ENCODE measurements at places on chromosomes 5 and 9.

GRCh38 chr5:99058466-99058865 lies 129.7 kb upstream of the CHD1 start:
- H3K27me3 ChIP-seq = no peaks in the 10 kb centered on the region
- H3K4me3 ChIP-seq = no peak overlapping the region
- peaks cover 22% of the 10 kb centered on the region for H3K4me1 ChIP-seq

- no peaks in the 10 kb centered on the region for H3K4me1 ChIP-seq
- H3K36me3 ChIP-seq = no peaks in the 10 kb centered on the region
- H3K27me3 ChIP-seq = peaks cover 89% of the 10 kb centered on the region
- no peak overlapping the region for H3K4me3 ChIP-seq
- H3K27ac ChIP-seq = no peak overlapping the region
These were observed 29.6 kb downstream of the PAX5 start for GRCh38 chr9:37004424-37004935.

GRCh38 chr5:170597872-170598271 lies 94.1 kb downstream of the KCNIP1 start:
- no peak for DNase-seq
- H3K36me3 ChIP-seq = no peaks in the 10 kb centered on the region
- H3K4me1 ChIP-seq = peaks cover 14% of the 10 kb centered on the region
- no peak overlapping the region for H3K4me3 ChIP-seq
- H3K27me3 ChIP-seq = peaks cover 14% of the 10 kb centered on the region

GRCh38 chr9:135920256-135920930 lies 13.0 kb upstream of the CAMSAP1 start:
- no peaks in the 10 kb centered on the region for H3K27me3 ChIP-seq
- H3K36me3 ChIP-seq = peaks cover 8% of the 10 kb centered on the region
- no peaks in the 10 kb centered on the region for H3K4me1 ChIP-seq
- no peak for DNase-seq
- H3K4me3 ChIP-seq = no peak overlapping the region

GRCh38 chr9:76644171-76644570 lies 120.1 kb upstream of the PCA3 start:
- H3K36me3 ChIP-seq = no peaks in the 10 kb centered on the region
- DNase-seq = no peak
- no peak overlapping the region for H3K27ac ChIP-seq
- no peak overlapping the region for H3K4me3 ChIP-seq
- H3K27me3 ChIP-seq = no peaks in the 10 kb centered on the region
- H3K4me1 ChIP-seq = peaks cover 3% of the 10 kb centered on the region

DNA sequence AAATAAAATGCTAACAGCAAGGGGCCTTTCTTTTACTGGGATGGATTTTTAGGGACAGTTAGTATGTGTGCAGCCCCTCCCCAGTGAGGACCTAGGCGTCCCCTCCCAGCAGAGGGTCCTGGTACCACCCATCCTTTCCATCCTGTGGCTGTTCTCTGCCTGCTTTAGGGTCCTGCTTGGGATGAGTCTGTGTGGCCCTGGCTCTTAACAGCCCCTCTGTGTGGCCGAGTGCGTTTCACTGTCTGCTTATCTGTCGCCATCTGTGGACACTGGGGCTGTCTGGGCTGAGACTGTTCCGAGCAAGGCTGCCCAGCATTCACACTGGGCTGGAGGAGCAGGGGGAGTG lies 17.0 kb downstream of the WNK2 start:
- no peak for DNase-seq
- no peaks in the 10 kb centered on the region for H3K27me3 ChIP-seq
- no peak overlapping the region for H3K27ac ChIP-seq

GRCh38 chr9:114109124-114109523 lies 10.0 kb upstream of the KIF12 start:
- no peak for DNase-seq
- peaks cover 7% of the 10 kb centered on the region for H3K27me3 ChIP-seq
- H3K36me3 ChIP-seq = no peaks in the 10 kb centered on the region
- H3K4me3 ChIP-seq = no peak overlapping the region
- no peak overlapping the region for H3K27ac ChIP-seq

DNA sequence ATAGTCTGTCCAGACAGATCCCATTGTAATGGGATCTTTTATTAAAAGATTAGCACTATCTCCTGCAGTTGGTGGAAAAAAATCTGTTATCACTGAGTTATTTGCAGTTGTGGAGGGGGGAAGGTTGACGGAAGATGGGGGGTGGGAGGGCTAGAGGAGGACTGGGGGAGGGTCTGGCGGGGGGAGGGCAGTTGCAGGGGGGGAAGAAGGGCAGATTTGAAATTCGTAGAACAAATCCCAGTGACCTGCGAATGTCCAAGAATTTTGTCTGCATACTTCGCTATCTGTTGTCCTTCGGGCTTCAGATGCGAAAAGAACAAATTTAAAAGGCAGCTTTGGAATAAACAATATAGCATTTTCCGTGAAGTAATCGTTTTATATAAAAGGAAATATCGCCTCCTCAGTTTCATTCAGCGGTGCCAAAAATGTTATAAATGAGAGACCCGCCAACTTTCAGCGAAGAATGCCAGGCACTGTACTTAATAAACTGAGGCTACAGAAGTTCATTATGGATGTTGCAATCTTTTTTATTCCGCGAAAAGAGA lies 1.3 kb upstream of the FST start:
- H3K36me3 ChIP-seq = no peaks in the 10 kb centered on the region
- no peak for DNase-seq
- H3K27me3 ChIP-seq = no peaks in the 10 kb centered on the region

DNA sequence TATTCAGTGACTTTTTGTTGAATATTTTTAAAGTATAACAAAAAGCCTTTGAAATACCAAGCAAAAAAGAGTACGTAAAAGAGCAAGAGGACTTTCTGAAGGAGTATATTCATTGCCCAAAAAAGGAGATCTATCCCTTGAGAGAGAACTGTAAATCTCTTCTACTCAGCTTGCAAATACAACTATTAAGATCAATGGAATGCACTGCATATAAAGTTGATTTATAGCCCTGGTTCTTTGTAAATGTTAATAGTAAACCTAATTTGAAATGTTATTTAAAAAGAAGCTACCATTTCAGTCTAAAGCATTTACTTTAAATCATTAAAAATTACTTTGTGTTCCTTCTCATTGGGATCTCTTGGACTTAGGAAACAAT lies 168.1 kb downstream of the PDE4D start:
- peaks cover 4% of the 10 kb centered on the region for H3K4me1 ChIP-seq
- no peak for DNase-seq
- no peaks in the 10 kb centered on the region for H3K36me3 ChIP-seq

DNA sequence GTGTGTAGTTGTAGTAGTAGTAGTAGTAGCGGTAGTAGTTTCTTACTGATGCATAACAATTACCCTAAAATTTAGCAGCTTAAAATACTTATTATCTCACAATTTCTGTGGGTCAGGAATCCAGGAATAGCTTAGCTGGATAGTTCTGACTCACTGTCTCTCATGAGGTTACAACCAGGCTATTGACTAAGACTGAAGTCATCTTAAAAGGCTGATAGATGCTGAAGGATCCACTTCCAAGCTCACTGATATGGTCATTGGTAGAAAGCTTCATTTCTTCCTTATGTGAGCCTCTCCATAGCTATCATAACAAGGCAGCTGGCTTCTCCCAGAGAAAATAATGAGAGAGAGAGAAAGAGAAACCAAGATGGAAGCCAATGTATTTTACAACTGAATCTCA lies 147.5 kb upstream of the FBXL17 start:
- no peak overlapping the region for H3K4me3 ChIP-seq
- peak; percentile 55 for DNase-seq
- no peaks in the 10 kb centered on the region for H3K36me3 ChIP-seq
- H3K27me3 ChIP-seq = no peaks in the 10 kb centered on the region
- H3K4me1 ChIP-seq = no peaks in the 10 kb centered on the region

- H3K36me3 ChIP-seq = no peaks in the 10 kb centered on the region
- H3K27me3 ChIP-seq = no peaks in the 10 kb centered on the region
- H3K4me3 ChIP-seq = no peak overlapping the region
- DNase-seq = peak; percentile 26
- peaks cover 5% of the 10 kb centered on the region for H3K4me1 ChIP-seq
- H3K27ac ChIP-seq = no peak overlapping the region
These were observed 3.4 kb downstream of the KIAA1958 start for GRCh38 chr9:112489876-112490666.

DNA sequence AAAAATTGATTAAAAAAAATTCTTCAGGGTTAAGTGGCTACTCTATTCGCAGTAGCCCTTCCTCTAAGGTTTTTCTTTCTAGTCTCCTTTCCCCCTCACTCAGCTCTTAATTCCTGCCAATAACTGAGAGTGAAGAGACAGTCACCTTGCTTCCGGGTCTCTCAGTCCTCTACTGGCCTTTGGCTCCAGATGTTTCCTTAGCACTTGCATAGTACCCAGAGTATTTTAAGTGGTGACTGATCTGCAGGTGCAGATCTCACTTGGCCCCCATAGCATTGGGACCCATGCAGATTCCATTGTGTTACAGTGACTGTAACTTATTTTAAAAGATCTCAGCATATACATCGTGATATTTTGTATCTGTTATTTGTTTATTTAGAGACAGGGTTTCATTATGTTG lies 66.2 kb downstream of the GCNT1 start:
- H3K27me3 ChIP-seq = no peaks in the 10 kb centered on the region
- H3K36me3 ChIP-seq = no peaks in the 10 kb centered on the region
- H3K27ac ChIP-seq = no peak overlapping the region
- DNase-seq = no peak

DNA sequence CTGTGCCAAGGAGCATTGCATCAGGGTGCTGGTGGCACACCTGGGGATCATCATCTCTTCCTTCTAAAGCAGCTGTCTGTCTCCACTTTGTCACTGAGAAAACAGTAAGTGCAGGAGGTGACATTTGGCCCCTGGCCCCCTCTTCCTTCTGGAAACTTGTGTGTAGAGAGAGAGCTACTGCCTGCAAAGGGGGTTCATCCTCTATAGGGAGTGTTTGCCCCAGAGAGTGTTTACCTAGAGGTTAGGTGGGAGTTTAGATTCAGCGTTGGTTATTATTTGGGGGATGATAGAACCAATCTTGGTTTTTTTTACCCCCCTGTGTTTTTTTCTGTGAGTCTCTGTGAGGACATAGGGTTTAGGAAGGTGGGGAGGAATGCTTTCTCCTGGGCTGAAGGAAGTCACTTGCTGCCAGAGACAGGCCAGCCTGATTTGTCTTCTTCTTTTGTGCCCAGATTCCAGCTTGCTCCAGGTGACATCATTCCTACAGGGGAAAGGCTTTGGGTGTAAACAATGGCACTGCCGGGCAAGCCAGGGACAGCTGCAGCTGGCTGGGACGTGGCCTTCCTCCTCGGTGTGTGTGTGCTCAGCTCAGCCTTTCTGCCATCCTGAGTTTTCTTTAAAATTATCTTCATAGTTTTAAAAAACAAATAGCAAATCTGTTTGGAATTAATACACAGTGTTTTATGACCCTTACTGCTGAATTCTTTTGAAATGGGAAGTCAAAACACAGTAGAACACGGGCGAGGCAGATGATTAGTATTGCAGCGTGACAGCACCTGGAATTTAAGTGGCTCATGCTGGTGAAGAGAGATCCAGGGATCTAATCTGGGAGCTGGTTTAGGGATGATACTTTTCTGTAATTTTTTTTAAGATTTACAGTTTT lies 24.5 kb downstream of the PRRC2B start:
- no peak for DNase-seq
- no peak overlapping the region for H3K27ac ChIP-seq
- no peak overlapping the region for H3K4me3 ChIP-seq
- peaks cover 45% of the 10 kb centered on the region for H3K4me1 ChIP-seq

GRCh38 chr9:121885345-121885901 lies 207.7 kb downstream of the TTLL11 start:
- peak; percentile 93 for DNase-seq
- H3K27ac ChIP-seq = no peak overlapping the region
- H3K27me3 ChIP-seq = peaks cover 3% of the 10 kb centered on the region
- H3K4me3 ChIP-seq = no peak overlapping the region
- peaks cover 68% of the 10 kb centered on the region for H3K4me1 ChIP-seq

- no peaks in the 10 kb centered on the region for H3K4me1 ChIP-seq
- H3K27me3 ChIP-seq = peaks cover 4% of the 10 kb centered on the region
- DNase-seq = no peak
- H3K4me3 ChIP-seq = no peak overlapping the region
These were observed 56.0 kb downstream of the PSD2 start for GRCh38 chr5:139851558-139851957.

GRCh38 chr9:91680106-91680505 lies 256.5 kb upstream of the NFIL3 start:
- no peak overlapping the region for H3K27ac ChIP-seq
- H3K4me3 ChIP-seq = no peak overlapping the region
- peak; percentile 56 for DNase-seq
- H3K36me3 ChIP-seq = no peaks in the 10 kb centered on the region
- no peaks in the 10 kb centered on the region for H3K4me1 ChIP-seq

- no peak for DNase-seq
- no peak overlapping the region for H3K27ac ChIP-seq
- no peaks in the 10 kb centered on the region for H3K4me1 ChIP-seq
- peaks cover 28% of the 10 kb centered on the region for H3K36me3 ChIP-seq
These were observed 13.6 kb downstream of the GTF3C4 start for GRCh38 chr9:132683873-132684272.

DNA sequence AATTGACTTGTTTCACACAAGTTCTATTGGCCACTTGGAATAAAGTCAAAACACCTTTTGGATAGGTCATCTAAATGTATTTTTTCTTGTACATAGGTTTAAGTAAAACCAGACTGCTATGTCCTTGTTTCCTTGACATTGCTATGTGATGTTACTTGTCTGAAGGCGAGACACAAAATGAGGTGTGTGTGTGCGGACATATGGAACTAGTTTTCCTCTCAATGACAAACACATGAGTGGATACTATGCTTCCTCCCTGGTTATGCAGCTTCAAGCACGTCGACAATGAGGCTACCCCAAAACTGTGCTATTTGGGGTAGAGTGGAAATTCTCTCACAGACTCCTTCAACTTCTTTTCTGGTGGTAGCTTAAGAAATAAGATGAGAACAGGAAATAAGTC lies 276.8 kb downstream of the GAS1 start:
- DNase-seq = no peak
- no peak overlapping the region for H3K27ac ChIP-seq
- peaks cover 2% of the 10 kb centered on the region for H3K27me3 ChIP-seq
- peaks cover 6% of the 10 kb centered on the region for H3K4me1 ChIP-seq
- H3K36me3 ChIP-seq = no peaks in the 10 kb centered on the region

- H3K36me3 ChIP-seq = no peaks in the 10 kb centered on the region
- peak overlapping the region; percentile 6 for H3K4me3 ChIP-seq
- no peak for DNase-seq
- H3K4me1 ChIP-seq = peaks cover 8% of the 10 kb centered on the region
These were observed 564 bp upstream of the AIF1L start for GRCh38 chr9:131095666-131096268.

- H3K36me3 ChIP-seq = no peaks in the 10 kb centered on the region
- H3K27ac ChIP-seq = no peak overlapping the region
- no peaks in the 10 kb centered on the region for H3K27me3 ChIP-seq
- no peaks in the 10 kb centered on the region for H3K4me1 ChIP-seq
These were observed 239.9 kb upstream of the PAPPA start for GRCh38 chr9:115913696-115914095.

DNA sequence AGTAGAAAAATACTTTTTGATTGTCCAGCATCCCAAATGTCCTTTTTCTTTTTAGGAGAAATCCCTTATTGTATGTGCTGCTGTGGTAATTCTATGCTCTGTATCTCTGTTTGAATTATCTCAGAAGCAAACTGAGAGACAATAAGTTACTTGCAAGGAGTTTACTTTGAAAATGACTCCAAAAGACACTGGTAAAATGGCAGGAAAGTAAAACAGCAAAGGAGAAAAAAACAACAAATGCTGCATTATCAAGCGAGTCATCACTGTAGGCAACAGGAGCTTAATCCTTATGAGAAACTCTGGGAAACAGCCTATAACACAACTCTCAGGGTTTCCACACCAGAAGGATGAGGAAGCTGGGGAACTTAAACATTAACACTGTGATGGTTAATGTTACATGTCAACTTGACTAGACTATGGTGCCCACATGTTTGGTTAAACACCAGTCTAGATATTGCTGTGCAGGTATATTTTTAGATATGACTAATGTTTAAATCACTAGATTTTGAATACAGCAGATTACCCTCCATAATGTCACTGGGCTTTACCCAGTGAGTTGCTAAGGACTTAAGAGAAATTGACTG lies 92.6 kb upstream of the GAS1 start:
- H3K4me3 ChIP-seq = no peak overlapping the region
- H3K4me1 ChIP-seq = no peaks in the 10 kb centered on the region
- H3K27me3 ChIP-seq = no peaks in the 10 kb centered on the region
- no peak overlapping the region for H3K27ac ChIP-seq
